HuH-7.5 (cell line): ENCODE measurements at places on chromosomes 4 and X.

- no peak for DNase-seq
These were observed 52.5 kb downstream of the LHFPL1 start for GRCh38 chrX:112627206-112627605.

GRCh38 chrX:149540131-149540620 is 636 bp upstream of the EOLA1 start:
- peak; percentile 42 for DNase-seq

GRCh38 chrX:40096395-40097091 is 1.2 kb downstream of the BCOR start:
- no peak for DNase-seq

DNA sequence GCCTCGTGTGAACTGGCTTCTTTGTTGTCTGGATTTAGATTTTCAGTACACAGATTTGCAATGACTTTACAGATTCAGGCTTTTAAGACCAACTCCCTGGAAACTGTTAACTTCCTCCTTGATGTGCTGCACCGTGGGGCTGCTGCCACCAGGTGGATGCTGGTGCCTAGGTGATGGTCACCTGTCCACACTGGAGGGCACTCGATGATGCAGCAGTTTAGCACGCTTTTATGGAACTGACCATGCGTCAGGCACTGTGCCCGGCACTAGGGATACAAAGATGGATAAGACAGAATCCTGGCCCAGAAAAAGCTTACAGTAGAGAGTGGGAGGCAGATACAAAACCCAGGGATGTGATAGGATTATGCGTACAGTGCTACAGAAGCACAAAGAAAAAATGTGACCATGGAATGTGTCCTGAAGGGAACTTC is 180.7 kb downstream of the CEP135 start:
- DNase-seq = no peak

DNA sequence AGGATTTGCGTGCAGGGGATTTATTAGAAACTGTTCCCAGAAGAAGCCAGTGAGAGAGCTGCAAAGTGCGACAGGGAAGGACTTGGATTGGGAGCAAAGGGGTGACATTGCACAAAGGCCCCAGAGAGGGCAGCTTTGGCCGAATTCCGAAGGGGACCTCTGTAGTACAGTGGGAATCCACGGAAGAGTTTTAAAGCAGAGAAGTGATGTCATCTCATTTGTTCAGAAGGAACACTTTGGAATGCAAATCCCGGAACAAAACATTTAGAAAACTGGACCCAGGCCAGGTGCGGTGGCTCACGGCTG is 71.7 kb downstream of the FAM184B start:
- DNase-seq = no peak

- no peak for DNase-seq
These were observed 12.8 kb upstream of the NSUN7 start for GRCh38 chr4:40736910-40737309.

DNA sequence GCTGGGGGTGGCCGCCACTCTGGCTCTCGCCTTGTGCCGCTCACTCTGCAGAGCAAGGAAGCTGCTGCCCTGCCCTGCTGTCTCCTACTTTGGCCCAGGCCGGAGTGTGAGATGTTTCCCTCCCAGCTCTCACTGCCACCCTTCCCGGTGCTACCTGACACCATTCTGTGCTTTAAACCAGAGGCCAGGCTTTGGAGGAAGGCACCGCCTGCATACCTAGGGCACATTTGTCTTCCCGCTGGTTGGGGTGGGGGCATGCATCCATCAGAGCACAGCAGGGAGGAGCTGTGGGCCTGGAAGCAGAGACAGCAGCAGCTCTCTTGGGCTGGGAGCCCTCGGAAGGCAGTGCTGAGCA is 96.9 kb upstream of the PSAPL1 start:
- DNase-seq = no peak

DNA sequence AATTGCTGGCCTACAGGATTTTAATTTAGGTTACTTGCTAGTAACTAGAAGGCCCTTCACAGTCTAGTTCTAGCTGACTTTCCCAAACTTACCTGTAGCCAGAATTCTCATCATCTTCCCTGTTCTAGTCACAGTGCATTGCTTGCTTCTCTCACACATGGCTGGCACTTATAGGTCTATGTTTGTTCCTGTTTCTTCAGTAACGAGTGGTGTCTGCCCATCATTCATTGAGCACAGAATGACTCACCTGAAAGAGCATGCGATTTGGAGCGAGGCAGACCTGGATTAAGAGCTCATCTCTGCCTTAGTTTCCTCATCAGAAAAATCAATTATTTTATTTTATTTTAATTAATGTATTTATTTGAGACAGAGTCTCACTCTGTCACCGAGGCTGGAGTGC is 201.7 kb upstream of the ANK2 start:
- DNase-seq = no peak

- DNase-seq = no peak
These were observed 15.2 kb upstream of the INPP4B start for GRCh38 chr4:142861351-142861750.

- DNase-seq = no peak
These were observed 10.0 kb downstream of the MGST2 start for GRCh38 chr4:139675651-139676050.

DNA sequence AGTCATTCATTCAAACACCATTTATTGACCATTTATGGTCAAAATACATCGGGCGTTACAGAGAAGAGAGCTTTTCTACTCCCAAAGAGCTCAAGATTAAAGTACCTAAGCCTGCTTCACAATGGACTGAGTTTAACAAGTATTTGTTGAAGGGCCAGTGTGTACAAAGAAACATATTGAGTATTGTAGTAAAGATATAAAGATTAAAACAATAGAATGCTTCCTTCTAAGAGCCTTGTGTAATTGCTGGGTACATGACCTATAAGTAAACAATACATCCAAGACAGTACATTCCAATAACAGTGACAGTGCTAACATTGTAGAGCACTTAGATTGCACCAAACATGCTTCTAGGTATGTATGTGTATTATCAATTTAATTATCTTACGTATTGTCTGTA is 695.5 kb downstream of the PCDH7 start:
- DNase-seq = no peak

GRCh38 chr4:105196523-105197145 is 50.0 kb downstream of the TET2 start:
- DNase-seq = peak; percentile 1

GRCh38 chrX:41085878-41086626 is 807 bp downstream of the USP9X start:
- DNase-seq = no peak

- DNase-seq = no peak
These were observed 214.4 kb upstream of the ARSJ start for GRCh38 chr4:114193624-114194399.

GRCh38 chr4:72842323-72842722 is 227.2 kb downstream of the COX18 start:
- DNase-seq = no peak

- DNase-seq = no peak
These were observed 35.9 kb downstream of the SLC9A6 start for GRCh38 chrX:136021160-136021559.

- no peak for DNase-seq
These were observed 77.9 kb upstream of the ANKRD50 start for GRCh38 chr4:124790471-124790870.

DNA sequence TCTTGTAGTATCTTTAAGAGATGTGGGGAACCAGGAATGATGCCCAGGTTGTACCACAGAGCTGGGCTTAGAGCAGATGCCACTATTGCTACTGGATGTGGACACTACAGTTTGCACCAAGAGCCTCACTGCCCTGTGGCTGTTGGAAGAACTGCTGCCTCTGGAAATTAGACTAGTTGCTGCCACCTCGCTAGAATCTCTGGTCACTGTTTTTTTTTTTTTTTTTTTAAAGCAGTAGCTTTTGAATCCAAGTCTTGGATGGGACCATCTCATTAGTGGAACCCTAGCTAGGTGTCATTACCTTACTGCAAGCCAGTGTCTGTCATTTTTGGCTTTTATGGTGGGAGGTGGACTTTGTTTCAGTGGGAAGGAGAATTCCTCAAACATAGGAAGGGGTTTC is 105.5 kb downstream of the ARHGAP10 start:
- no peak for DNase-seq

DNA sequence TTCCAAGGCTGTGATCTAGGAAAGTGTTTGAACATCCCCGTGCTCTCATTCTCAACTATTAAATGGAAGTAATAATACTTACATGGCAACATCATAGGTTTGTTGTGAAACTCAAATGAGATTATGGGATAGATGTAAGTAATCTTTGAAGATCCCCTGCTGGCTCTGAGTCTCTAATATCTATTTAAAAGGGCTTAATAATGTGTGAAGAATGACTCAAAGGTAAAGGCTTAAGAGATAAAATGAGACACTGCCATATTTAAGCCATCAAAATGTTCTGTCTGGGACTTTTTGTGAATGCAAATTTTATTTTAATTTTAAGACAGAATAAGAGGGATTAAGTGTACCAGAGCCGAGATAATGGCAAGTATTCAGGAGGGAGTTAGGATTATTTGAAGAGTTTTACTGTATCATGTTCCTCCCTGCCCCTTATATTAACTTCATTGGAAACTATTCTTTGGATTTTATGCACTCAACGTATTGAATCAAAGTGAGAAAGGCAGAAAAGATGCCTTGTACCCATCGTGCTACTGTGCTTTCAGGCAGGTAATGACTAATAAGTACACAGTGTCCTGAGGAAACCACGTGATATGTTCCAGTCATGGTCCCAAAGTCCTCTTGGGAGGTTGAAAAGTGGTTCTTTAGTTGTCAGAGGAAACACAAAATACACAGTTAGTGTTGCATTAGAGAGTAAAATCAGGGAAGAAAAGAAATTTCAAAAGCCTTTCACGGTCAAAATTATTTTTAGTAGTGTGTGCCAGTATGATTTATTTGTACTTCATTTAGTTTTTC is 192.4 kb downstream of the RBM46 start:
- no peak for DNase-seq

- no peak for DNase-seq
These were observed 107.1 kb downstream of the ANXA10 start for GRCh38 chr4:168199260-168199957.
